ENCODE measurements at places on chromosomes 16 and 17.

GRCh38 chr17:13154398-13154797 is 136.6 kb upstream of the ELAC2 start:
- no peak for DNase-seq

- no peak for DNase-seq
These were observed 4.2 kb upstream of the CCNF start for GRCh38 chr16:2425008-2425518.

- DNase-seq, result no peak
These were observed 465.4 kb upstream of the CCL2 start for GRCh38 chr17:33789658-33790057.

DNA sequence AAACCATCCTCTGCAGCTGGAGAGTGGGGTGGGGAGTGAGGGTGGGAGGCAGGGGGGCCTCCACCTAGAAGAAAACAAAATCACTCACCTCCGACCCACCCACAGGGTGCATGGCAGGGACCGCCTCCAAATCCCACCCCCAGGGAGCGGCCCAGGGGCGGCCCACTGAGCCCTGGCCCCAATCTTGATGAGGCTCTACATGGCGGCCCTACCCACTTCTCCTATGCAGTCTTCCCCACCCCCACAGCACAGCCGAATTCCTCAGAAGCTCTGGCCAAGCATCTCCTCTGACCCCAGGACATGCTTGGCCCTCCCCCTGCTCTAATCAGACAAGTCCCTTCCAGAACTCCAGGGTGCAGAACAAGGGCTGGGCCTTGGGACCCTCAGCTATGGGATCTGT is 18.2 kb upstream of the FASN start:
- DNase-seq, result no peak

DNA sequence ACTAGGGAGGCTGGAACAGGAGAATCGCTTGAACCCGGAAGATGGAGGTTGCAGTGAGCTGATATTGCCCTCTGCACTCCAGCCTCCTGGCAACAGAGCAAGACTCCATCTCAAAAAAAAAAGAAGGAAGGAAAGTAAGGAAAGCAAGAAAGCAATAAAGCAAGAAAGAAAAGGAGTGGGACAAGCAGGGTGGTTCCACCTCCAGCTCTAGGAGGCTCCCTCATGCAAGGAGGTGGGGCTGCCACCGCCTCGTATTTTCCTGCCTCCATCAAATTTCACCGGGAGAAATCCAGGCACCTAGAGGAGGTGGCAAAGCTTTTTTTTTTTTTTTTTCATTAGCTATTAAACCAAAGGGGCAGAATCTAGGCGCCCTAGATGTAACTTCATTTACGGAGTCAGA is 1.0 kb downstream of the CYB561 start:
- DNase-seq, result no peak

- DNase-seq, result peak; percentile 85
These were observed 6.0 kb downstream of the FHOD1 start for GRCh38 chr16:67241008-67241900.

GRCh38 chr17:8862213-8863056 is 5.0 kb downstream of the PIK3R6 start:
- no peak for DNase-seq

DNA sequence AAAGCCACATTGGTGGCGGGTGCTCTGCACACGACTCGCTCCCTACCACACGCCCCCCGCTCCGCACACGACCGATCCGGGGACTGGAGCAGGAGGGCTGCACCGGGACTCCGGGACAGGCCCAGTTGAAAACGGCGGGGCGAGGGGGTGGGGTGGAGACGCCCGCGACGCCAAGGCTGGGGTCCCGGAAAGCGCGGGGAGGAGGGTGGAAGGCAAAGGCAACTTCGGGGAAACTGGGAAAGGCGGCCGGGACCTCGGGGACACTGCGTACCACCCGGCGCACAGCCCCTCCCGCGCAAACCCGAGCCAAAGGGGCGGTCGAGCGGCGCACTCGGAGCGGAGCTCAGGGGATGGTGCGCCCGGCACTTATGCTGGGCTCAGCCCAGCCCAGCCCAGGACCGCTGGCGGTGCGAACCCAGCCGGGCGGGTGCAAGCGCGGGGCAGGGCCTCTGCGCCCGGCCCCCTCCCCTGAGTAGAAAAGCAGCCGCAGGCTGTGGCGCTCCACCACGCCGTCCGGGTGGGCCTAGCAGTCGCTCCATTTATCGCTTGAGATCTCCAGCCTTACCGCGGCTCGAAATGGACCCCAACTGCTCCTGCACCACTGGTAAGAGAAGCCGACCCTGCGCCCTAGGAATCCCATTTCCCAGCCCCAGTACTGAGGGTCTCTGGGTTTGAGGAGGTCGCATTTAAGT is at the start of gene MT1M:
Gene MT1M (plus strand): TSS at position 504 of the 692 bp plus-strand sequence. CDS start 73 bp downstream, at position 577.
- DNase-seq, result no peak

DNA sequence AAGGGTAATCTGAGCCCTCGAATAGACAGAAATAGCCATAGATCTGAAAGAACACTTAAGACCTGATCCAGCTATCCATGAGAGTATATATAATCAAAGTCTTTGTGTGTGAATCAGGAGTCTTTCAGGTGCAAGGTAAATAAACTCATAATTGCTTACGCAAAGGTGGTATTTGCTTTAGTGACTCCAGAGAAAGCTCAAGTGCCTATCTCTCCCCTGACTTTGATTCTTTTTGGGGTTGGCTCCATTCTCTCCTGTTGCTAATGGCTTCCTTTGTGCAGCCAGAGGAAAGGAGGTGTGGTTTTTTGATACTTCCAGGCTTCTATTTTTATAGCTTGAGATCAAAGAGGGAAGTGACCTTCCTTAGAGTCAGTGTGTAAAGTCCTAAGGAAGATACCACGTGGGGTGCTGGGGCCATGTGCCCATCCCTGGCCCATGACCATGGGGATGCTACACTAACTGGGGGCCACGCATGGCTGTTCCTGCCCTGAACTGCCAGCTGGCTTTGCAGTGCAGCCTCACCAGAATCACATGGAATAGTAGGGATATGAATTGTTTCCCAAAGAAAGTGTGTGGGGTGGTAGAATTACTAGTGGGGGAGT is 45.8 kb downstream of the TENT4B start:
- DNase-seq, result no peak

GRCh38 chr17:72358465-72358864 is 237.6 kb downstream of the SOX9 start:
- no peak for DNase-seq

GRCh38 chr16:81318711-81319110 is 3.9 kb downstream of the GAN start:
- DNase-seq, result peak; percentile 29

- no peak for DNase-seq
These were observed 118.0 kb upstream of the CRHR1 start for GRCh38 chr17:45666046-45666600.

DNA sequence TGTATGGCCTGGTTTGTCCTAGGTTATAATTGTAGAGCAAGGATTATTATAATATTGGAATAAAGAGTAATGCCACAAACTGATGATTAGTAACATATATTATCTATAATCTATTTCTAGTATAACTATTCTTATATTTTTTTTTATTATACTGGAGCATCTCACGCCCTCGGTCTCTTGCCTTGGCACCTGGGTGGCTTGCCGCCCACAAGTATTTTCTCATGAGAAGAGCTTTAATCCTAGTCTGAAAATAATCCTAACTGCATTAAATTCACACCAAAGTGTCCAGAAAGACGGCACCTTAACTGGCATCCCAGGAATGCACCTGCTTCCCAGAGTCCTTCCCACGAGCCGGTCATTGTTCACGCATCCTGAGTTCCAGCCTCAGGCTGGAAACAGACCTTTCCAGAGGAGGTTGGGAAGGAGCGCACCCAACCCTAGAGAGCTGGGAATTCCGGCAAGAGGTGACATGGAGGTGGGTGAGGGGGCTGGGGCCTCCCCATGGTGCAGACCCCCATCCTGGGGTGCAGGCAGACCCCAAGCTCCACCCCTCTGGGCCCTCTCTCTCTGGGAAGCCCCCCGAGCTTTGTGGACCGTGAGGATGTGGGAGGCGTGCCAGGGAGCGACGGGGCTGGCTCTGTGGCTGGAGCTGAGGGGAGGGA is 15.9 kb downstream of the CHMP1A start:
- no peak for DNase-seq

DNA sequence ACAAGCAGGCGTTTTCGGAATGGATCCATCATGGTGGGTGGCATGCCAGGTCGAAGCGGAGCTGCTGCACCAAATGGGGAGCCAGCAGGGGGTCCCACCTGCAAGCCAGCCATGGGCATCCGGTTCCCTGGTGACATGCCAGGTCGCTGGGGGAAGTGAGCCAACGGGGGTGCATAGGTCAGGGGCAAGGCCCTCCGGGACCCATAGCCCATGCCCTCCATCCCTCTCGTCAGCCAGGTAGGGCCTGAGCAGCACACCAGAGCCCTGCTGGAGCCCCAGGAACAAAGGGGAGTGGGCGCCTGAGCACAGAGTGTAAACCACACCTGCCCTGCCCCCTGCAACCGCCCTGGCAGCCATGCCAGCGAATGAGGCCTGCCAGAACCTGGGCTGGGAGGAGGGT is 5.0 kb downstream of the SMARCD2 start:
- DNase-seq, result no peak
